Head of caudate nucleus (tissue), 42 donors: ENCODE measurements at places on chromosomes 2 and 18.

GRCh38 chr2:215068399-215068798 is 70.0 kb downstream of the ABCA12 start:
- DNase-seq: no peak

- DNase-seq: no peak
Measured at GRCh38 chr2:33153008-33153407, 206.3 kb downstream of the LTBP1 start.

DNA sequence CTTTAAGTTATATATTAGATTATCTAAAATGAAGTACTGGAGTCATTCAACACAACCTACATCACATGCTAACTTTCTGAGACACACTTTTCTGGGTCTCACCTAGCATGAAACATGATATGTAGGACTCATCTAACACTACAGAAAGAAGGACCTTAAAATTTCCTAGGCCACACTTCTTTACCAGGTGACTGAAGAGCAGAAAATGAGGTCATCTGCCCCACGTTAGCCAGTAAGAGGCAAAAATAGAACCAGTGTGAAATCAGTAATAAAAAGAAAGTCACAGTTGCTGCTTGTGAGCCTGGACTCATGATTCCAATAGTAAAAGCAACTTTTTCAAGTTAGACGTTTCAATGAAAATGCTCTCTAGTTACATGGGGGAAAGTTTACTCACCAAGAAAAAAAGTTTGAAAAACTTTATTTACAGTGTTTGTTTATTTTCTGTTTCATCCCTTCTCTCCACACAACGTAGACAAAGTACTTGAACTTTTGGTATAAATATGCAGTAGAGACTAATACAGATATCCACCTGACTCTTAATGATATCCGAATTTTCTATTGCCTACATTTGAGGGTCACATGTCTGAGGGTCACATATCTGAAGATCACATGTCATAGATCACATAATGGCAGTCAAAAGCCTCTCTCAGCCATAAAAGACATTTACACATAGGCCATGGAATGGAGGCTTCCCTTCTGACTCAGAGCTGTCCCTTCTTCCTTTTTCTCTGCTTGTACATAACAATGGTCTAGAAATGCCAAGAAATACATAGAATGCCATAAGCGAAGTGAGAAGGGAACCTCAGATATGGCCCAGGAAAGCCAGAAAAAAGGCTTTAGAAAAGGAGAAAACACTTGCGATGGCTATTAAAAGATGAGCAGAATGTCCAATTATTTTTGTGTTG is 362.9 kb downstream of the ZEB2 start:
- DNase-seq: no peak

DNA sequence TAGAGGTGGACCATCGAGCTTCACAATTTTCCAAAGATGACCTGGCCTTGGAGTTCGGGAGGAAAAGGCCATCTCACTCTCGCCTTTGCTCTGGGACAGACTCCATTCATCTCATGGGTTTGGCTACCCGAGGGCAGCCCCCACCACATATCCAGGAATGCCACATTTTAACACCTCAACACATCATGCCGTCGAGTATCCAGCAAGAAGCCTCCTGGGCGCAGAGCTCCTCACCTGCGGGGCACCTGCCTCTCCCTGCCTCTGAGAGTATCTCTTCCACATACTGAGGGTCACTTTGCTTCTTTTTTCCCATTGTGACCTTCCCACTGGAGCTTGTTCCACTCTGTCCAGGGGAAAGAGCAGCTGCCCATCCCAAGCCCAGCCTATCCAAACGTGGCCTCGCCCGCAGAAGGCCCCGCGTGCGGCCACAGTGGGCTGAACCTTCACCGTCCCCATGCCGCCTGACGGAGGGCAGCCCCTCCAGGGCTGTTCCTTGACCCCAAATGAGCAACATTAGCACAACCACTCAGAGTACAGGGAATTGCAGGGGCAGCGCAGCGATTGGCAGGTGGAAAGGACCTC is 5.5 kb upstream of the LIMS2 start:
- no peak for DNase-seq

GRCh38 chr2:60530660-60531281 is 22.7 kb downstream of the BCL11A start:
- DNase-seq: no peak

GRCh38 chr2:36168115-36168514 is 187.5 kb upstream of the CRIM1 start:
- DNase-seq: no peak

- no peak for DNase-seq
Measured at GRCh38 chr2:224155896-224156295, 116.8 kb upstream of the SERPINE2 start.

GRCh38 chr2:21276163-21276562 is 152.4 kb downstream of the TDRD15 start:
- DNase-seq: no peak

DNA sequence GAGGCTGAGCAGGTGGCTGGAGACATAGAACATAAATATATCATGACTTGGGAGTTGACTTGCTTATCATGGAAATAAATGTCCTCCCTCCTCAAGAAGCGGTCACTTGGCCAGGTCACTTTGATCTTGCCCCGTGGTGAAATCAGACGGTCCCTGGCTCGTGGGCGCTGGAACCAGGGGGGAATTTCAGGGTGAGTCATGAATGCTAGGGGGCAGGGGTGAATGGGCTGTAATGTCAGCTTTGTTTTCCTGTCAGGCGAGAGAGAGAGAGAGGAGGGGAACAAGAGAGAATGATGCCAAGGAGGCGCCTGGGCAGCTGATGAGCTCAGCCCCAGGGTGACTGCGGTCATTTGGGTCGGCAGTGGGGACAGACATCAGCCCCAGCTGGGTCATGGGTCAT is 47.7 kb downstream of the RRM2 start:
- no peak for DNase-seq

DNA sequence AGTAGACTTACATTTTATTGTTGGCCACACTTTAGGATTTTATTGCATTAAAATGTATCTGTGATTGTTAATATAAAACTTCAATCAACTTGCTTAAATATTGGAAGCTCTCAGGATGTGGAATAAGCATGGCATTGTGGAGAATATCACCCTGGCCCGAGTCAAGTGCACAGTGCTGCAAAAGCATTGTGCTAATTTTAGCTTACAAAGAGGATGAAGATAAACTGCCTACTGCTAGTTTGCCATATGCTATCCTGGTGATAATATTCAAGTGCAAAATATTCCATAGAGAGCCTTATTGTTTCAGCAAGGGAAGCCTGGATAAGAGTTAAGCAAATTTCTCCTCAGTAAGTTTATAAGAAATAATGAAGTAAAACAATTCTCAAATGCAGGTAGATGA is 54.5 kb downstream of the MEIS1 start:
- no peak for DNase-seq
